K562 (cell line): ENCODE measurements at places on chromosomes 11 and 22.

- H3K4me3 ChIP-seq: no peak overlapping the region
- H3K36me3 ChIP-seq: no peaks in the 10 kb centered on the region
- no peak overlapping the region for H3K27ac ChIP-seq
- H3K27me3 ChIP-seq: no peaks in the 10 kb centered on the region
- peaks cover 12% of the 10 kb centered on the region for H3K4me1 ChIP-seq
These were observed 49.2 kb downstream of the DBX1 start for GRCh38 chr11:20110908-20111669.

DNA sequence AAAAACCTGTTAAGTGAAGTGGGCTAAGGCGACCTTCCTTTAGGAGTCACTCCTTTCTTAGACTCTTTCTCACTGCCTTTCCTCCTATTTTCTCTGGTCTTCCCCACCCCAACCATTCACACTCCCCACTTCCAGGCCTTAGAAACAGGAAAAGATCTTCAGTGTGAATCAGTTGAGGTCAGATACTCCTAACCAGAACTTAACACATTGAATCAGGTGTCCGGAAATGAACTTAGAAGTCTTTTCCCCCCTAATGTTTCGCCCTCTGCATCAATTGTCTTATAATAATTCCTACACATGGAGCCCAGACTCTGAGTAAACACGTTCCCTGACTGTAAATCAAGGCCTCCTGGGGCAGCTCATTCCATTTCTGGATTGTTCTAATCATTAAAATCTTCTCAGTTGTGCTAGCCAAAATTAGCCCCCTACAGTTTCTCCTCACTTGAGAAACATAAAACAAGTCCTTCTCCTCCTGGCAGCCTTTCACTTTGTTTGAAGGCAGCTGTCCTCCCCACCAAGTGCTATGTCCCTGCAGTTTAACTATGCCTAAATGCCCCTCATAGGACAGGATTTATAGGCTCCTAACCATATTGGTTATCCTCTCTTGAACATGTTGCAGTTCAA lies 32.7 kb upstream of the USP47 start:
- no peaks in the 10 kb centered on the region for H3K27me3 ChIP-seq
- DNase-seq: no peak
- no peak overlapping the region for H3K4me3 ChIP-seq
- no peaks in the 10 kb centered on the region for H3K36me3 ChIP-seq
- H3K27ac ChIP-seq: no peak overlapping the region

DNA sequence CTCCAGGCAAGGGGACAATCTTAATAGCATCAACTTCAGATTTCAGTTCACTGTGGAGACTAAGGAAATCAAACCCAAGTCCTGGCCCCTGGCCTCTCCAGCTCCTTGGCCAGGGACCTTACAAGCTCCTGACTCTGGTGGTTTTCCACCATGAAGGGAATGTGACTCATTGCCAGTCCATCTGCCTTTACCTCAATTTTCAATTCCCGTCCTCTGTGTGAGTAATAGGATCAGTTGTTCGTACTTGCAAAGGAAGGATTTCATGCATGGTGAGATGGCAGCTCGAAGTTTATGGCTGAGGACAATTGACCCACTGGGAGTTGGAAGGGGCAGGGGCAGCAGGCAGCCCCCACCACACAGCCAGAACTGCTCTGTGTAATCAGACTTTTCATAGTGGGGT lies 42.5 kb downstream of the INSC start:
- H3K27me3 ChIP-seq: no peaks in the 10 kb centered on the region; the same call in 2 of the 3 replicates
- no peaks in the 10 kb centered on the region for H3K4me1 ChIP-seq
- H3K4me3 ChIP-seq: no peak overlapping the region

DNA sequence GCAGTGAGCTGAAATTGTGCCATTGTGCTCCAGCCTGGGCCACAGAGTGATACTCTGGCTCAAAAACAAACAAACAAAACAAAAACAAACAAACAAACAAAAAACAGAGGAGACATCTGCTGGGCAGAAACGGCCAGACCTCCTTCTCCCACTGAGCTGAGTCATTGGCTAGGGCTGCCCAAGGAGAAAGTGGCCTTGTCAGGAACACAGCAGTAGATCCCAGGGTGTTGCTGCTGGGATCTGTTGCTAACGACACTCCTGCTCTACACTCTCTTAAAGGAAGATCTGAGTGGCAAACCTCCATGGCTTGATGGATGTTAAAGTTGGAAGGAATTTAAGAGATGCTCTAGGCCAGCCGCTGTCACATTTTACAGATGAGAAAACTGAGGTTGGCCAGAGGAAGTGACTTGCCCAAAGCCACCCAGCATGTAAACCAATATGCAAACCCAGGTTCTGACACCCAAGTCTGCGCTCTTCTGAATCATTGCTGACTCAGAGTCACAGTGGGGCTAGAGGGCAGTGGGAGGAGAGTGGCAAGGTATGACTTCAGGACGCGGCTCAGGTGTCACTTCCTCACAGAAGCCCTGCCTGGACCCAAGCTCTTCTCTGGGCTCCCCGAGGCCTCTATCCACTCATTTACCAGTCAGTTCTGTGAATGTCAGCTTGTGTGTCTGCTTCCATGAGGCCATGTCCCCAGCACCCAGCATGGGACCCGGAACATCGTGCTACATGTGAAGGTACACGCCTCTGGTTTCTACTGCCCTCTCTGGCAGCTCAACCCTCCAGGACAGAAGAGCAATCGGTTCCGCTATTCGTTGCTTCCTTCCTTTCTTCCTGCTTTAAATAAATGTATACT lies 11.3 kb upstream of the GDPD5 start:
- H3K27me3 ChIP-seq: no peaks in the 10 kb centered on the region
- peak overlapping the region; percentile 62 for H3K27ac ChIP-seq
- no peak overlapping the region for H3K4me3 ChIP-seq

DNA sequence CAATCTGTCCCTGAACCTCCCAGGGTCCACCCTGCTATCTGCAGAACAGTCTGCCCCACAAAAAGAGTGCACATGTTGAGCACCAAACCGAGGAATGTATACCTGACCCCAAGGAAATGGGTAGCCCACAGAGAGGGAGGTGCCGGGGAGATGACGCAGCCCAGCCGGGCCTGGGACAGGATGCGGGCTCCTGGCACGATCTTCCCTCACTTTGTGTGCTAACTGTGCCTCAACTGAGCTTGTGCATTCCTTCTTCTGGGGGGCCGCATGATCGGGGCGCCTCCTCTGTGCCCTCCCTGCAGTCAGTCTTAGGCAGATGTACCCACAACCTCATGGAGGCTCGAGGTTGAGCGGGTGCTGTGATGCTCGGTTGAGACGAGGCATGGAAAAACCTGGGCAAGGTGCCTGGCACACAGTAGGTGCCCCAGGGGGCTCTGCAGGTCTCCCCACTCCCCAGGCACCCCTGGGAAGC lies 2.4 kb downstream of the GAS2L1 start:
- H3K27ac ChIP-seq: no peak overlapping the region
- DNase-seq: no peak
- H3K4me3 ChIP-seq: no peak overlapping the region
- H3K4me1 ChIP-seq: peaks cover 14% of the 10 kb centered on the region; the same call in 2 of the 3 replicates

- peak overlapping the region; percentile 96; the same call in 2 of the 3 replicates for H3K27ac ChIP-seq
- H3K4me1 ChIP-seq: peaks cover 15% of the 10 kb centered on the region; the same call in 2 of the 3 replicates
- no peak for DNase-seq
- H3K27me3 ChIP-seq: no peaks in the 10 kb centered on the region
- peak overlapping the region; percentile 77 for H3K4me3 ChIP-seq
These were observed 628 bp downstream of the CHKB start for GRCh38 chr22:50581950-50582492.

DNA sequence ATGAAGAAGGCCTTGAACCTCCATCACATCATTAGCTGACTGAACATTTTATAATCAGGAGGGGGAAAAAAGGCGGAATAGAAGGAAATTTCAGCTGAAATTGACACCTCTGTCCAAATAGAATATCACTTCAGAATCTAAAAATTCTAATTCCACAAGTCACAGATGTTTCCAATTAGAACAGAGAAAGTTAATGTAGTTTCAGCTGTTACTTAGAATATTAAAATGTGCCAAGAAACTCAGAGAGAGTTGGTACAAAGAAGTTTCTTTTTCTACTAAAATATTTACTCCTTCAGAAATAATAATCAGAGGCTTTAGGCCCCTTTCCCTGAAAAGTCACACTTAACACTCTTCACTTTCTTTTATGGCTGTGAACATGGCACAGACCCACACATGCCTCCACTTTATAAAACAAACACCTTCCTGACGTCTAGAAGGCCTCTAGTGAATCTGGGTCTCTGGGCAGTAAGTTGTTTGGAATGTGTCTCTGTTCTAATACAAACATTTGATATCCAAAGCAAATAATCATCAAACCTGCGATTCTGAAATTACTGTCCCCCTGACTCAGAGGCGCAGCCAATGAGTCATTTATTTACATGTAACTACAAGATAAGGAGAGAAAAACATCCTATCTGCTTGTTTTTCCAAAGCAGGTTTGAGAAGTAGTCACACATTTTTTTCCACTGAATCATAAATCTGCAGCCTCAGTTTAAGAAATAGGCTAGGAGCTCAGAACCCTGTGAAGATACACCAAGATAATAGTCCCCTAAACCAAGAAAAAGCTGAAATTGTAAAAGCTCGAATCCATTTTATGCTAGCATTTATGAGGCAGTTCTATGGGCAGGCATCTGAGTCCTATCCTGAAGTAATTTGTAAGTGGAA lies 148.4 kb downstream of the ME3 start:
- H3K4me3 ChIP-seq: no peak overlapping the region
- peaks cover 3% of the 10 kb centered on the region; the same call in 1 of the 2 replicates for H3K4me1 ChIP-seq
- no peaks in the 10 kb centered on the region for H3K36me3 ChIP-seq
- H3K27me3 ChIP-seq: no peaks in the 10 kb centered on the region
- H3K27ac ChIP-seq: no peak overlapping the region
- peak; percentile 67 for DNase-seq

DNA sequence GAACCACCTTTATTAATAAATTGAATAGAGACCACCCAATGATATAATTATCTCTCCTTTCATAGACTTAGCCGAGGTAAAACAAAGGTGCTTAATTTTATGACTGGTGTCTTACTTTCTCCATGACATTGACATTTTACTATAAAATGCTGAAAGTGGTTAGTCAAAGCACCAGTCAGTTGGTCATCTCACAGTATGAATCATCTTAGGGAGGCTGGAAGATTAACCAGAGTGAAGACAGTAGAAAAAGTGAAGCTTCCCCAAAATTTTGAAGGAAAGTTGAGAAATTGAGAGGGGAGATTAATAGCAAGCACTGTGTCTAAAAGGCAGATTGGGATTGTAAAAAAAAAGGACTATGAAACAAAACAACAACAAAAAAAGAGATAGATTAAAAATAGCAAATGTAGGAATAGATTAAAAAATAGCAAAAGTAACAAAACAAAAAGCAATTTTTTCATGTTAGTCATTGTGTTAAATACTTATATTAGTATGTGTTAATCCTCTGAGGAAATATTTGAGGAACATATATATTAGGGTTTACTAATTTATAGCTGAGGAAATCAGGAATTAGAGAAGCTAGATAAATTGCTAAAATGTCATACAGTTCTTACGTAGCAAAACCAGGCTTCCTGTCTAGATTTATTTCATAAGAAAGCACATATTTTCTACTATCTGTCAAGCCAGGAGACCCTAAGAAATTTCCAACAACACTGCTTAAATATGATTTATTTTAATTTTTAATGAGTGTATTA lies 557.3 kb upstream of the ANO5 start:
- H3K27ac ChIP-seq: no peak overlapping the region
- H3K36me3 ChIP-seq: no peaks in the 10 kb centered on the region
- H3K27me3 ChIP-seq: no peaks in the 10 kb centered on the region
- H3K4me1 ChIP-seq: no peaks in the 10 kb centered on the region

- H3K4me3 ChIP-seq: no peak overlapping the region
- no peak for DNase-seq
- no peaks in the 10 kb centered on the region for H3K36me3 ChIP-seq
- H3K27ac ChIP-seq: no peak overlapping the region
- no peaks in the 10 kb centered on the region for H3K27me3 ChIP-seq
These were observed 442.9 kb upstream of the RAG2 start for GRCh38 chr11:37040921-37041320.

DNA sequence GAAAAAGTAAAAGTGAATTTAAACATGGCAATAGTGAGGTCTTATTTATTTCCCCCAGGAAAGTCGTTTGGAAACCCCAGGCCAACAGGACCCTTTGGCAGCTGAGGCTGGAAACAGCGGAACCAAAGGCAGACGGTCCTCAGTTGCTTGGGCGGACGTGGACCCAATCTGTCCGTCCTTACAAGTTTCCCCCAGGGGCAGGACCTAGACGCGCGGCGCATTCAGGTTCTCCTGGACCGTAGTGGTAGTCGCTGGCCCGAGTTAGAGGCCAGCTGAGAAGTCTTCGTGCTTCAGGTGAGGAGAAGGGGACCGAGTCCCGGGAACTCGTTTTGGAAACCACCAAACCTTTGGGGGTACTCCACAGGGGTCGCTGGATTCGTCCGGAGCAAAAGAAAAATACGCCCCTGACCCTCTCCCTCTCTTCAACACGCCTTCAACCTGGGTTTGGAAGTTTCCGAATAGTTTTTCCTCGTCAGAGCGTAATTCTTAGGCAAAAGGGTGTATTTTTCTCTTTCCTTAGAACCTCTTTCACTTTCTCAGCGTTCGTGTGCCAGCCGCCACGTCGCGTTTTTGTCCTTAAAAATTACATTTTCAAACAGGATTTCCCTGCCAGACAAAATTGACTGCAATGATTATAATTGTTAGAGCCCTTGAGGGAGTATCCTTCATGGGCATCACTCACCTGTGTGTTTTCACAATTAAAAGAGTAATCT lies 2.1 kb downstream of the METTL15 start:
- peaks cover 23% of the 10 kb centered on the region for H3K36me3 ChIP-seq
- peak; percentile 91 for DNase-seq
- H3K27me3 ChIP-seq: no peaks in the 10 kb centered on the region
- no peaks in the 10 kb centered on the region; the same call in 1 of the 2 replicates for H3K4me1 ChIP-seq
- peak overlapping the region; percentile 78 for H3K4me3 ChIP-seq
